CD4-positive, alpha-beta T cell treated with Interferon alpha-2 for 1 hour (primary cell): ENCODE measurements at places on chromosomes 7 and 10.
A peak's percentile ranks its signal among the peaks of the same experiment; 100 is the strongest.

DNA sequence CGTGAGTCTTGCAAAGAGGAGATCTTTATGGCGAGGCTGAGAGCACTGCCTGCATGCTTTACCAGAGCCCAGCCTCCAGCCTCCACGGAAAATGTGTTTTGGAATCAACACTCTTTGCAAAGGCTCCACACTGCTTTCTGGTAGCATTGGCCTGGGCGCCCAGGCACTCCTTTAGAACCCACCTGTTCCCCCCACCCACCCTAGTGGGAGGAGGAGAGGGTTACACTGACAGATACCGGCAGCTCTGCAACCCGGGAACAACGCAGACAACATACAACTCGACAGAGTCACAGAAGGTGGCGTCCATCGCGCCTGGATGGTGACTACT lies 5.5 kb upstream of the MNX1 start:
- no peak for DNase-seq

DNA sequence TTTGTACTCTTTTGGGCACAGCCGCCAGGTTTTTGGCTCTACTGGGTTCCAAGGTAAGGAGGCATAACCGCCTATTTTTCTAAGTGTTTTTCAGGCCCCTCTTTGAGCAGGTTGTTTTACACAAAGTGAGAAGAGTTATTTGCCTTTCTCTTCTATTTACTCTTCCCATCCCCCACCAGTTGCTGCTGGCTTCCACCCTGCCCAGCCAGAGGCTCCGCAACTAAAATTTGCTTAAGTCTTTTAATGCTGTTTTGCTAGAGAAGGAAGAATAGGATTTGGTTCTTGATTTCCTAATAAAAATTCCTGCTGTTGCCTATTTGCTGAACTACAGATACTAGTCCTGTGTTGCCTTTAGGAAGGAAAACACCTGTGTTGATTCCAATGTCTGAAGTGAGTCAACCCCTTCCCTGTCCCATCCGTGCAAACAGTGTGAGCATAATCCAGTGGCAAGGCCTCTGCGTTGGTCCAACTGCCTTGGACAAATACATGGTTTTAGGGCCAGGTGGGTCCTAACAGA lies 1.9 kb downstream of the PLA2G12B start:
- no peak for DNase-seq

DNA sequence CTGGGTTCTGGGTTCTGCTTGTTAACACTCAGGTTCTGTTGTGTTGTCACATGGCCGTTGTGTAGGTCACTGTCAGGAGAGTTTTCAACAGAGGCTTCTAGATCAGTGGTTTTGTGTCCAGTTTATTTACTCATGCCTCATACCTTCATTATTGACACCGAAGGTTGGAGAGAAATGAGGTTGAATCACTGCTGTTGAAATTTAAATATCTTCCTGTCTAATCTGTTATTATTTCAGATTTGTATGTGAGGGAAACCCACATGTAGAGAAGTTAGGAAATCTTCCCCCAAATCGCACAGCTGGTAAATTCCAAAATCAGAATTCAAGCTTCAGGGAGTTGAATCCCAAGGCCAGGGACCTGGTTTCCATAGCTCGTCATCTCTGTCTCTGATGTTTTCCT lies 28.3 kb upstream of the KLF6 start:
- no peak for DNase-seq

DNA sequence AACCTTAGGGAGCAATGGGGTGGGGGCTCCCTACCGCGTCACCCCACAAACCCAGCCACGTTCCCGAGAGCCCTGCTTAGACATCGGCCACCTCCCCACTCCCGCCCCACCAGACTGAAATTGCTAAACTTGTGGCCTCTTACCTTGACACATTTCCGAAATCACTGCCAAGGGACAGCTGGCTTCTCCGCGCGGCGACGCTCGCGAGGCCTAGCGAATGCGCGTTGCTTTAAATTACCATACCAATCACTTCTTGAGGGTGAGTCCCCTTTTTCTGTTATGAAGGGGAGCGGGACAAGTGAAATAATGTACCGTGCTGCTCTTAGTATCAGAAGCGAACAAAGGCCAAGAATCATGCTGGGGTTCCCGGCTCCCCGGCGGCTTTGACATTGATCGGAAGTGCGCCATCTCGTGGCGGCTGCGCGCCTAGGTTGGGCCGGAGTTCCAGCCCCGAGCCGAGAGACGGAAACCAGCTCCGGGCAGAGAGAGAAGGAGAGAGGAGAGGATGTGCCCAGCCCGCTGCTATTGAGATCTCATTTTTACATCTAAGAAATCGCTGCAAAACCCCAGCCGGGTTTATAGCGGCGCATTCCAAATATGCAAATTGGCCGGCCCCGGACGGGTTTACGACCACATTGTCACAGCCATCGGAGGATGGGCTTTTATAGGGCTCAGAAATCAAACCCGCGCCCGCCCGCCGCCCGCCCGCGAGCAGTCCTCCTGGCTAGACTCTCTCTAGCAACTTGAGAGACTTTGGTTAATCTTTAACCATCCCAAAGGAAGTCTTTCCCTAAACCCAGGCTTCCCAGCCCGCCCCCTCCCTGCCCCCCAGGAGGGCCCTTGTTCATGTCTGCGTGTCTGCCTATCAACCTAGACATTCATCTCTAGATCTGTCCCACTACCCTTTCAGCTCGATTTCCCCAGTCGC lies 5.3 kb downstream of the HOXA11 start:
- peak; percentile 52 for DNase-seq

- no peak for DNase-seq
These were observed at the start of gene FEZF1 for GRCh38 chr7:122304319-122304975. Gene FEZF1, minus strand, starts transcription at chr7:122304750. Its CDS starts 313 bp downstream, at chr7:122304437.

- DNase-seq, result no peak
These were observed 125.4 kb upstream of the BET1 start for GRCh38 chr7:94129443-94130140.

GRCh38 chr10:26448706-26449435 lies 10.7 kb downstream of the APBB1IP start:
- DNase-seq, result peak; percentile 79

DNA sequence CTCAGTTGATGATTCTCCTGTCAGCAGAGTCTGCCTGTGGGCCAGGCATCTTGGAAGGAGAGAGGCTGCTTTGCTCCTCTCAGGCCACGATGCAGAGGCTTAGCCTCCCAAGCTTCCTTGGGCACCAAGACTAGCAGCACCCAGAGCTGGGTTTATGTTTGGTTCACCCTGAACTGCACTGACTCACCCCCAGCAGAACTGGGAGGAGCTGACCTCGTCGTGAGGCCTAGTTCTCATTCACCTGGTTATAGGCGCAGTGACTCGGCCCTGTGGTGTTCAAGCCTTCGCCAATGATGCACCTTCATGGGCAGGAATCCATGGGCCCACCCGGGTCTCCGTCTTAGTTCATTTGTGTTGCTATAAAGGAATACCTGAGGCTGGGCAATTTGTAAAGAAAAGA lies 122.0 kb upstream of the ZNF438 start:
- no peak for DNase-seq

DNA sequence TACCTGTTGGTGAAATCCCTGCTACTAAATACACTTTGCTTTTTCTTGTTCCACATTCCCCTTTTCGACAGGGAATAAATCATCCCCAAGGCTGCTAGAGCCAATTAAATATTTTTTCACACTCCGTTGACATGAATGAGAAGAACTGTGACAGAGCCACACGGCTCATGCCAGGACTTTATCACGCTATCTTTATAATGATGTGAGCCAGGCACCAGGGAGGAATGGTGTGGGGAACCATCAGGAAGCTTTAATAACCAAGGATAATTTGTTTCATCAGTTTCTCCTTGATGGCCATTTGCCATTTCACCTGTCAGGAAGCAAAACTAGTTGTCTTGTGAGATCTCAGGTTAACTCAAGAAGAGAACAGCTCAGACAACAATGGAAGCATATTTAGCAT lies 193.0 kb upstream of the C7orf33 start:
- no peak for DNase-seq

DNA sequence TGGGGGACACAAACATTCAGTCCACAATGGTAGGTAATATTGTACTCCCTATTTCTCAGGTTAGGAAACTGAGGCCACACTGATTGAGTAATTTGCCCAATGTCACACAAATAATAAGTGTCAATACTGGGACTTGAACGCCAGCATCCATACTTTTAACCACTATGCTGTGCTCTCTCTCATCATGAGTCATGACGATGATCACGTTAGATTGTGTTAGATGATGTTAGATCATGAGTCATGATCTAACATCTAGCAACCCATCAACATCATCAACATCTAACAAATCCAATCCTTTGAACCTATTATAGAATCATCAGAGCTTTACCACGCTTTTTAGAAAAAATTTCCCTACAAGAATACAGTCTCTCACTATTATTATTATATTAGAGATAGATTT lies 28.1 kb upstream of the HERPUD2 start:
- DNase-seq, result peak; percentile 43

GRCh38 chr10:131731780-131732630 lies 168.8 kb upstream of the PPP2R2D start:
- no peak for DNase-seq

- no peak for DNase-seq
These were observed 192.4 kb upstream of the PFKP start for GRCh38 chr10:2874963-2875362.

DNA sequence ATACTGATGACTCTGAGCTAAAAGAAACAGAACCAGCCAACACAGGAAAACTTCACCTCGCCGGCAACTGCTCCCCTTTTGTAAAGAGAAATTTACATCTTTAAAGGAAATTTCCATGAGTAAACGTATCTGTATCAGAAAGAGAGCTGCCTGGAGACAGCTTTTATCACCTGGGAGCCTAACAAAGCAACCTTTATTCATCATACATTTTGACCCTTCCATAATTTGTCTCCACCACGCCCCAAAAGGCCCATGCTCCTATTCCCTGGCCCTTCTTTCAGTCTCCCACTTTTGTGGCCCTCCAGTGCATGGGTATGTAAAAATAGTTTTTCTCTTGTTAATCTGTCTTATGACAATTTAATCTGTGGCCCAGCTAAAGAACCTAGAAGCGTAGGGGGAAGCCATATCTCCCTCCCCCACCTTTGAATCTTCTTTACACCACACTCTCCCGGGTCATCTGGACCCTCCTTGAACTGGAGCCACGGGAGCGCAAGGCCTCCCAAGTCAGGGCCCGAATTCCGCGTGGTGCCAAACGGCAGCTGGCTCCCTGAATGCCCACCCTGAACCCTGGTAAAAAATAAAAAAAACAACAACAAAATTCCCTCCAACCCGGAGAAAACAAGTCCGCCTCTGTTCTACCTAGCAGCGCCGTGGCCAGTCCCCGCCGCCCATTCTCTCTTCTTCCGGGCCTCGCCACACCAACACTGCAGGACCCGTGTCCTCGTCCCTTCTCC lies 15.4 kb upstream of the FKBP9 start:
- no peak for DNase-seq

DNA sequence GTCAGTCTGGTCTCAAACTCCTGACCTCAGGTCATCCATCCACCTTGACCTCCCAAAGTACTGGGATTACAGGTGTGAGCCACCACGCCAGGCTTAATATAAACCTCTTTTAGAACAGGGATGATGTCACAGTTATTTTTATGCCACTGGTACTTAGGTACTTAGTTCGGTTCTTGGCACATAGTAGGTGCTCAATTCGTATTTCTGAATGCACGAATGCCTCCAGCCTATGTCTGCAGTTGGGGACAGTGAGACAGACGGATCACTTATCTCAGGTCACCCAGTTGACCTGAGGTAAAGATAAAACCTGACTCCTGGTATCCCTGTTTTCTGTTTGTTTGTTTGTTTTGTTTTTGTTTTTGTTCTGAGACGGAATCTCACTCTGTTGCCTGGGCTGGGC lies 6.1 kb upstream of the NAT16 start:
- DNase-seq, result no peak

DNA sequence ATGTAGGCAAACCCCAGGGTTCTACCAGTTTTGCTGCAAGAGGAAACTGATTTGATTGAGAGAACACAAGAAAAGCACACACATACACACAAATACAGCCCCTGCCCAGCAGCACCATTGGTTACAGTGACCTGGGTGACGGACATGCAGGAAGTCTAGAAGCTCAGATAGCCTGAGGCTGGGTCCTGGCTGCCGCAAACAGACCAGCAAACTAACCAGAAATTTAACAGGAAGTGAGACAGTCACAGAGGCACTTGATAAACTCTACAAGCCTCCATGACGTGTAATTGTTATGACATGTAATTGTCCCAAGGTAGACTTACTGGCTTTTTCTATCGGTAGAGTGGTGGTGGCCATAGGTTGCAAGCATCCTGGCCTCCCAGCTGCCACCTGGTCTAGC lies 58.9 kb downstream of the PRKAR2B start:
- peak; percentile 20 for DNase-seq

- no peak for DNase-seq
These were observed 283.5 kb upstream of the ADARB2 start for GRCh38 chr10:2020836-2021235.

- DNase-seq, result no peak
These were observed 56.0 kb downstream of the NDUFB2 start for GRCh38 chr7:140752533-140752932.

DNA sequence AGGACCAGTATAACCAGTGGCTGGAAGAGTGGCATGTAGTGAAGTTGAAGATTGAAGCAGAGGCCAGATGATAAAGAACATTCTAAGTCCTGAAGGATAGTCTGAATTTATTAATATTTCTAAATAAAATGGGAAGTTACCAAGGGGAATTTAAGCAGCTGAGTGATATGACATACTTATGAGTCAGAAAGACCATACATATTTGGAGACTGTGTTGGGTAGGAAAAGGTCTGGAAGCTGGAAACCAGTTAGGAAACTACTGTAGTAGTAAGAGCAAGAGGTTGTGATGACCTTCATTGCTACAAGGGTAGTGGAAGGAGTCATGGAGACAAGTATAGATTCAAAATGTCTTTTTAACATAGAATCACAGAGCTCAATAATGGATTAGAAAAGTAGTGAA lies 752.3 kb downstream of the SUGCT start:
- DNase-seq, result no peak

DNA sequence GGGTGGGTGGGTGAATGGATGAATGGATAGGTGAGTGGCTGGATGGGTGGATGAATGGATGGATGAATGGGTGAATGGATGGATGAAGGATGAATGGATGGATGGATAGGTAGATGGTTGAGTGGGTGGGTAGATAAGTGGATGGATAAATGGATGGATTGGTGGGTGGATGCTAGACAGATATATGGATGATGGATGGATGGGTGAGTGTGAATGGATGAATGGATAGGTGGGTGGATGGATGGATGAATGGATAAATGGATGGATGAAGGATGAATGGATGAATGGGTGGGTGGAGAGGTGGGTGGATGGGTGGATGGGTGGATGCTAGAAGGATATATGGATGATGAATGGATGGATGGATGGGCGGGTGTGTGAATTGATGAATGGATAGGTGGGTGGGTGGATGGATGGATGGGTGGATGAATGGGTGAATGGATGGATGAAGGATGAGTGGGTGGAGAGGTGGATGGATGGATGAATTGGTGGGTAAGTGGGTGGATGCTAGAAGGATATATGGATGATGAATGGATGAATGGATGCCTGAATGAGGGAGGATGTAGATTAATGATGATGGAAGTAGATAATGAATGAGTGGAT lies 20.4 kb downstream of the ELFN1 start:
- no peak for DNase-seq
